Fibroblast of skin of left biceps (primary cell): ENCODE measurements at places on chromosomes 1 and 21.
A peak's percentile ranks its signal among the peaks of the same experiment; 100 is the strongest.

DNA sequence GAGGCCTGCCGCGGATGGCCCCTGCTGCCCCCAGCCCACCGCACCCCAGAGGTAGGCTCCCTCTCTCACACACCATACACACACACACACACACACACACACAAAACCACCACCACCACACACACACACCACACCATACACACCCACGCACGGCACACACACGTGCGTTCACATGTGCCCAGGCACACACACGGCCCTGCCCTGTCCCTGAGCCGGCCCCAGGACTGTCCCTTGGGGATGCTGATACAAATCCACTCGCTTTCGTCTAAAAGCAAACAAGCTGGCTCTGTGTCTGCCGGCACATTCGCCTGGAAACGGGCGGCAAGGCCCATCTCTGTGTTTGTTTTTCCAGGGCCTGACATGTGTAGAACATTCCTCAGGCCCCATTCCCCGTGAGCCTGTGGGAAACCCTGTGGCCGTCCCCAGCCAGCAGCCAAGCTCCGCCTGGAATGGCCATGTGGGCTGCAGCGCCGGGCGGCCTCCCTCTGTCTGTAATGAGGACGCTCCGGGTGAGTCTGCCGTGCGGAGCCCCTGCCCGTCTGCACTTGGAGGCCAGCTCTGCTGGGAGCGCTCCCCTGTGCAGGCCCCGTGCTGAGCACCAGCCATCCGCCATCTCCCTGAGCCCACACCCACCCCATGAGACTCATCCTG lies 67.4 kb downstream of the DMRTB1 start:
- peak; percentile 37 for DNase-seq

GRCh38 chr1:236516929-236517704 lies 6.7 kb upstream of the LGALS8 start:
- DNase-seq, result peak; percentile 53

DNA sequence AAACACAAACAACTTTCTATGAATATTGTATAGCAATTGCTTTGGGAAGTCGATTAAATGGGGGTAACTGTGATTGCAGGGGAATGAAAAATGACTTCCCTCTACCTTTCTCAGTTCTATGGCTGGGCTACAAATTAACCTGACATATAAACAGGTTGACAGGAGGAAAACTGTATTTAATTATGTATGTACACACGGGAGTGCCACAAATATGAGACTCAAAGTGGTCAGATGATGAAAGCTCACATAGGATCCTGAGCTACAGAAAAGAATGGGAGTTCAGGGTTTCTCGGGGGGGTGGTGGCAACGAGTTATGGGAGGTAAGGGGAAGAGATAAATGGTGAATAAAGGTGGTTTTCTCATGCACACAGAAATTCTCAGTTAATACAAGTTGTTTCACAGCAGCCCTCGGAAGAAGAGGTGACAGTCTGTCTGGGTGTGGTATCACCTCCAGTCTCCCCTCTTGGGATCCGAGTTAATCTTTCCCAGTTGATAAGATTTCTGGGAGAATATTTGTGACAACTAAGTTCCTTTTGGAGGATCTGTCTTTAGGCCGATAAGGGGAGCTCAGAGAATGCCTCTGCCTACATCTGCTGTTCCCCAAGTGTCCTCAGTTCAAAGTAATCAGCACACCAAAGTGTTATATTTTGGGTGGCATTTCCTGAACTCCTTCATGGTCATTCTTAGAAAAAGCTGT lies 26.3 kb downstream of the GADD45A start:
- DNase-seq, result no peak

- no peak for DNase-seq
Observed at GRCh38 chr1:9903801-9904527, 6.1 kb downstream of the CTNNBIP1 start.

GRCh38 chr1:210653771-210654170 lies 325.1 kb downstream of the HHAT start:
- no peak for DNase-seq

DNA sequence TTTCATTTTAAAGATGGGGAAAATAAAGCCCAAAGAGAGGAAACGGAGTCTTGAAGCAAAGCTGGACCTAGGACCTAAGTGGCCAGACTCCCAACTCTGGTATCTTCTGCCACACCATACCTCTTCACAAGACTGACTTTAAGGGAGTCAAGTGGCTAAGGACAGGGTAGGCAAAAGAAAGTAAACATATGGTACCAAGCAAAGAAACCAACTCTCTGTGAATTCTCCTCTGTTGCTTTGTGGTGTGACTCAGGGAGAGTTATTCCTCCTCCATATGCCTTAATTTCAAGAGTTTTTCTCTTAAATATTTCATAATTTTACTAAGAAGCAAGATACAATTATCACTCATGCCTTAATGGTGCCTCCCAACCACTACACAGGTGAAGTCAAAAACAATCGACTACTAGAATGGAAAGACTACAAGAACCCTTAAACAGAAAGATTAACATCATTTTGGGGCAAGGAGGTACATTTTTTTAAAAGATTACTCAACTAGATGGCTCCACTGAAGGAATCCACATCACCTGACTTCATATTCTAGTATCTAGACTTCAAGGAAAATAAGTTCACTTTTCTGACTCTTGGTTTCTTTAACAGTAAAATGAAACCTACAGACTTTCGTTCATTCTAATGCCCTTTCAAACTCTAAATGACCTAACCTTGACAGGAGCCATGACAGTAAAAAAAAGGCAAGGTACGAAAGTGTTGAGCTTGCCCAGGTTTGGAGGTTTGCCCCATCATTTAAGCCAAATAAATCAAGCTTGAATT lies 44.2 kb downstream of the LUZP1 start:
- DNase-seq, result no peak
